ENCODE measurements at places on chromosomes 5 and 9.

- no peak for DNase-seq
Measured at GRCh38 chr9:98993570-98993945, 49.9 kb downstream of the COL15A1 start.

DNA sequence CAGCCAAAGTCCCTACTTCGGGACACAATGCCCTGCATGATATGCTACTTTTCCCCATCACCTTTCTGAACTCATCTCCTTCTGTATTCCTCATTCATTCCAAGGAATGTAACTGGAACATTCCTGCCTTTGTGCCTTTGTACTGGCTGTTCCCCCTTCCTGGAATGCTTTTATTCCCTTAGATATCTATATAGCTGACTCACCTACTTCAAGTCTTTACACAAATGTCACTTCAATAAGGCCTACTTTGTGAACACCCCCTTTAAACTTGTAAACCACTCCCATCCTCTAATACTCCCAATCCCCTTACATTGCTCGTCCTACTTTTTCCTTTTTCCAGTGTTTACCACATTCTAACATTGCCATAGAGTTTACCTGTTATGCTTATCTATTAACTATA is 2.4 kb downstream of the NOL6 start:
- DNase-seq, result no peak

GRCh38 chr5:156208271-156208670 is 118.7 kb upstream of the SGCD start:
- no peak for DNase-seq

DNA sequence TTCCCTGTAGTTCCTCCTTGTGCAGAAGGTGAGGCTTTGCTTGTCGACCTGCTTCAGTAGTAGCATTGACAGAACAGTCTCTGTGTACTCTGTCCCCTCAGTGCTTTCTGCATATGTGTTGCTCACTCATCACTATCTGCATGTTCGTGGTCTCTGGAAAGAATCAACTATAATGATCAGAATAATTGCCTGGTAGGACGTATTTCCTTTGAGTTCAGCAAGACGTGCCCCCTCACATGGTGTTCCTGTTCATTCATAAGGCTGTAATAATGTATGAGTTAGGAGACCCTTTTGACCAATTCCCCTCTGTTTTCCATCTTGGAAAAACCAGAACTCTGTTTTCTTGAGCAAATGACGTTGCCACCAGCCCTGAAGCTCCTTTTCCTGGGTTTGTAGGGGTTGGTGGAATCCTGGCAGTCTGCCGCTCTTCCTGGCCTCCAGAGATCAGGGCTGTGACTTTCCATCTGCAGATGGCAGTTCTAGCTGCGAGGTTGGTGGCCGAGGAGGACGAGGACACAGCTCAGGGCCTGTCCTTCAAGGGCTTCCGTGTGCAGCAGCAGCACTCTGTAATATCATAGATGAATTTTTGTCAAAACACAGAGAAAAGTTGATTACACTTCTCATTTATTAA is 61.9 kb downstream of the EXOSC2 start:
- no peak for DNase-seq

- no peak for DNase-seq
Measured at GRCh38 chr9:569296-569695, 272.2 kb upstream of the DMRT1 start.

- DNase-seq, result no peak
Measured at GRCh38 chr9:70105147-70105546, 61.5 kb downstream of the MAMDC2 start.

- no peak for DNase-seq
Measured at GRCh38 chr5:36891266-36891665, 14.7 kb downstream of the NIPBL start.
